Lung (tissue), 17 donors: ENCODE measurements at places on chromosomes 16 and 17. TPM values are rescaled to one million over a fixed set of nuclear protein-coding genes. Genes with fewer than 3 reads are reported as not detected.

The KRTAP2-1 gene
- total RNA-seq, result not detected

The MYLK3 gene
- total RNA-seq, result 4.6 TPM

DNA sequence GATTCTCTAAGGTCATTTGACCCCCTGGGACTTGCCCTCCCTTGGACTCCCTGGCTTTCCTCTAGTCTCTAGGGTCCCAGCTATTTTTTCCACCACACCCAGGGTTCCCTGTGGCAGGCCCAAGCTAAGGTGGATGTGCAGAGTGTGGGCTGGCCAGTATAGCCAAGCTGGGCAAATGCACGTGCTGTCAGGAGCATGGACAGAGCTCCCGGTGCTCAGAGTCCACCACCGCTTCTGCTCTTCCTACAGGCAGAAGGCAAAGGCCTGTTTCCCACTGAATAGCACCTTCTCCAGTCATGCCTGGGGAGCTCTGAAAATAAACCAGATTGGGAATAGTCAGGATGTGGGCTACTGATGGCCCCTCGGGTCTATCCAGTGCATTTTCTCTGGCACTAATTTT is 53.3 kb downstream of the GNAO1 start:
- no peak for DNase-seq
- H3K27ac ChIP-seq, result no peak overlapping the region
- peaks cover 12% of the 10 kb centered on the region for H3K4me1 ChIP-seq
- no peak overlapping the region for H3K4me3 ChIP-seq
- no peaks in the 10 kb centered on the region for H3K36me3 ChIP-seq

The ACOX1 gene
- 69.4 TPM for total RNA-seq

DNA sequence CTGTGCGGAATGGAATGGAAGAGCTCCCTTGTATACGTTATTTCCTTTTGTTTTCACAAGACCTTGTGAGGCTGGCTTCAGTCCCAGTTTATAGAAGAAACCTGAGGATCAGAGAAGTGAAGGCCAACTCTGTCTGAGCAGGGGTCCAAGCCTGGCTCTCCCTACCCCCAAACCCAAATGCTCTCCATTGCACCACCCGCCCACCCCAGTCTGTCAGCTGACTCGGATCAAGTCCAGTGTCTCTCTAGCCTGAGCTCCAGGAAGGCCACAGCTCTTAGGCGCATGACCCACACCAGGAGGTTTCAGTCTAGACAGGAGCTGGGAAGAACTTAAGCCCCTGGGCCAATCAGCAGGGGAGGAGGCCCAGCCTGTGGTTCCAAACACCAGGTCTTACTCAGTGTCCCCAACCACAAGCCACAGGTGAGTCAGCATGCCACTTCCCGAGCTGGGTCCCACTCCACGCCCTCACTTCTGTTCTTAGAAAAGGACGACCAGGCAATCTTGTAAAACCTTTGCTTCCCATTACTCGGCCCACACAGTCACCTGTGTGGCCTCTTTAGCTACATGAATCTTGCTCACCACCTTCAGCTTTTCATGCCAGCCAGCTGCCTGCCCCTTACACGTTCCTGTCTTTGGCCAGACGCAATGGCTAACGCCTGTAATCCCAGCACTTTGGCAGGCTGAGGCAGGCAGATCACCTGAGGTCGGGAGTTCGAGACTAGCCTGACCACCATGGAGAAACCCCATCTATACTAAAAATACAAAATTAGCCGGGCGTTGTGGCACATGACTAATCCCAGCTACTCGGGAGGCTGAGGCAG is 27.8 kb downstream of the TK2 start:
- DNase-seq, result no peak
- no peak overlapping the region for H3K27ac ChIP-seq
- H3K4me1 ChIP-seq, result peaks cover 5% of the 10 kb centered on the region
